ENCODE measurements at places on chromosomes 6 and 20.

GRCh38 chr6:85469276-85470022 is 19.6 kb downstream of the NT5E start:
- no peak for DNase-seq

- no peak for DNase-seq
These were observed 38.5 kb upstream of the CAP2 start for GRCh38 chr6:17354700-17355403.

- no peak for DNase-seq
These were observed 3.0 kb downstream of the PPP1R14C start for GRCh38 chr6:150145830-150146229.

- DNase-seq, result no peak
These were observed 146.2 kb downstream of the VEGFA start for GRCh38 chr6:43915986-43916923.

- no peak for DNase-seq
These were observed 77.4 kb downstream of the FIG4 start for GRCh38 chr6:109768485-109768884.

- no peak for DNase-seq
These were observed 128.3 kb downstream of the FOXA2 start for GRCh38 chr20:22456109-22456508.

DNA sequence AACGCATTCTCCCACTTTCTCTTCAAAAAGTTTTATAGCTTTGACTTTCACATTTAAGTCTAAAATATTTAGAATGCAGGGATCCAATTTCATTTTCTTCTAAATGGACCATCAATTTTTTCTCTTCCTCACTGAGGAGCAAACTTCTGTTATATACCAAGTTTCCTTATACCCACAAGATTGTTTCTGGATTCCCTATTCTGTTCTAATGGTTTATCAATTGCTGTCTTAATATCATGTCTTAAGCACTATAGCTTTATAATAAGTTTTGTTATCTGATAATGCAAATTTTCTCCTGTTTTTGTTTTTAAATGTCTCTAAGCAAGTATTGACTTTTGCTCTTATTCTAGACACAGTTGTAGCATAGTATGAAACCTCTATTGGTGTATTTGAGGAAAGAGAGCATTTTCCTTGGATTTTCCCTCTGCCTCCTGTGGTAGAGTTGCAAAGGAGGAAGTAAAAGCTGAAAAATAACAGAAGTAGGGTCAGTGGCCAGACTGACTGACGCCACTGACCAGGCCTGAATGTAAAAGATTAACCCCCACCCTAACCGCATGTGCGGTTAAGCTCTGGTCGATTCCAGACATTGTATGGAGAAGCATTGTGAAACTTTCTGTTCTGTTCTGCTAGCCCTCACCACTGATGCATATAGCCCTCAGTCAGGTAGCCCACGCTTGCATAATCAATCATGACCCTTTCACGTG is 40.3 kb downstream of the GPX5 start:
- DNase-seq, result no peak

DNA sequence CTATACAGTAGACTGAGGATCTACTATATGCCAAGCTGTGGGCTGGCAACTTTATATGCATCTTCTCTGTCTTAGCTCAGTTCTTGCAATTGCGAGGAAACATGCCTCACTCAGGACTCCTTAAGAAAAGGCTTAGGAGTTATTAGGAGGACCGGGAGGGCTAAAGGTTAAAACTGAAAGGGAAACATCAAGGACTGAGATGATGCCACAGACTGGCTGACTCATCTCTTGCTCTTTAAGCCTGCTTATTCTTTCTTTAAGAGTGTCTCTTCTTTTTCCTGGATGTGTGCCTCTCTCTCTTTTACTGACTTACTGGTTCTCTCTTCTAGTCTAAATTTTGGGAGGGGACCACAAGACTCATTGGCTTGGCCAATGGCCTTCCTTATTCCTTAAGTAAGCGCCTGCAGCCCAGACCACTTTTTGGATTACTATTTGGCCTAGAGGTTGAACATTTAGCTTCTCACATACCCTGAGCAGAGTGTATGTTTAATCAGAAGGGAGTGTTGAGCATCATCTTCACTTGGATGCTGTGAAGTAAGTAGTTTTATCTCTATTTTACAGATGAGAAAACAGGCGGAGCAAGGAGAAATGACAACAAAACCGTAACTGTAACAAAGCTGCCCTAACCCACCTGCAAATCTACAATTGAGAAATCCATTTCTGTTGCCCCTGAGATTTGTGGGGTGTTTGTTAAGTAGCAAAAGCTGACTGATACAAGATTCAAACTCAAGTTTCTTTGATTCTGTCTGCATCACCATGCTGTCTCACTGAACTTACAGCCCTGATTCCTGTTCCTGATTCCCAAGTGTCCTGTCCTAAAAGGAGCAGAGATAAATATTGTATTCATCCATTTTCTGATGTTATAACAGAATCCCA is 7.2 kb upstream of the SDC4 start:
- no peak for DNase-seq
